ENCODE measurements at places on chromosomes 4 and X.

GRCh38 chr4:99654361-99654761 lies 3.3 kb downstream of the C4orf54 start:
- no peak for DNase-seq

GRCh38 chr4:80781431-80781830 lies 249.1 kb upstream of the BMP3 start:
- DNase-seq, result no peak

- DNase-seq, result no peak
Measured at GRCh38 chr4:155371432-155372043, 5.2 kb downstream of the MAP9 start.

GRCh38 chrX:39582976-39583375 lies 514.8 kb downstream of the BCOR start:
- no peak for DNase-seq

GRCh38 chrX:118614150-118614549 lies 113.3 kb upstream of the IL13RA1 start:
- DNase-seq, result no peak

DNA sequence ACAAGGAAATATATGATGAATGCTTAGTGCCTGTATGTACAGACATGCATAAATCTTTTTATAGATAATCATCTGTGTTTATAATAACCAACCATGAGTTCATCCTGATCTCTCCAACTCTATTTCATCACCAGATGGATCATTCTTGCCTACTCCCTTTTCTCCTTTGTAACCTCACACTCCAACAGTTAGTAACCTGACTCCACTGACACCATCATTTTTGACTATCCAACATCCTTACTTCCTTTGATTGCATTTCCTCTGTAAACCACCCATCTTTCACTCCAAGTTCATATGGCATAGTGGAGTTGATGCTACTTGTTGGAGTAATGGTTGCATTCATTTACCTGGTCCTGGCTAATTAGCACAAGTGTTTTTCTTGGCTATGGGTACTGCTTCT lies 170.6 kb downstream of the ZNF330 start:
- DNase-seq, result no peak

DNA sequence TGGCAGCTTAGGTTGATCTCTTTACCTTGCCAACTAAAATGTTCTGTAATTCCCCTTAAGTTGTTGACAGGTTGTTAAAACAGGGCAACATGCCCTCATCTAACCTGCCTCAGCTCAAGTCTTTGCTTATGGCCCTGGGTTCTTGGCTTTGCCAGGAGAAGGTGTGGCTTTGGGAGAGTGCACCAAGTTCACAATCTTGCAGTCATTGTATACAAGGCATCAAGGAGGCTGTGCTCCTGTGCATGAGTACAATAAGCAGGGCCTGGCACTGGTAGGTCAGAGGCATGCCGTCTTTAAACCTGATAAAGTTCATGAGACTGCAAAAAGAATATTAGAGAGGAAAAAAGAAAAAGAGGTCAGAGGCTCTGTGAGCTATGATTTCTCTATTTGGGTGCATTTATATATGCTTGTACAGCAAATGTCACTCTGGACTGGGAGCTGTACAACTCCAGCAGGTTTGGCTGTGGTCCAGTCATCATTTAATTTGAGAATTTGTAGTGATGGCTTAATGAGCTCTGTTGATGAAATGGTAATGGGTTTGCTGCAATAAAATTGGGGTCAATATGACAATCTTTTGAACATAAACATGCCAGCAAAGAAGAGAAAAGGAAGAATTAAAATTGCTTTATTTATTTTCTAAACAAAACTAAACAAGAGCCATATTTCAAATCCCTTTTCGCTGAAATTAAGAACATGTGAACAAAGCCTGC lies 30.3 kb downstream of the AREG start:
- no peak for DNase-seq
